ENCODE measurements at places on chromosomes 7 and 10. TPM values are rescaled to one million over a fixed set of nuclear protein-coding genes. Genes with fewer than 3 reads are reported as not detected.

GRCh38 chr7:20785157-20786048, 1.3 kb downstream of the SP8 start:
- no peak for DNase-seq

DNA sequence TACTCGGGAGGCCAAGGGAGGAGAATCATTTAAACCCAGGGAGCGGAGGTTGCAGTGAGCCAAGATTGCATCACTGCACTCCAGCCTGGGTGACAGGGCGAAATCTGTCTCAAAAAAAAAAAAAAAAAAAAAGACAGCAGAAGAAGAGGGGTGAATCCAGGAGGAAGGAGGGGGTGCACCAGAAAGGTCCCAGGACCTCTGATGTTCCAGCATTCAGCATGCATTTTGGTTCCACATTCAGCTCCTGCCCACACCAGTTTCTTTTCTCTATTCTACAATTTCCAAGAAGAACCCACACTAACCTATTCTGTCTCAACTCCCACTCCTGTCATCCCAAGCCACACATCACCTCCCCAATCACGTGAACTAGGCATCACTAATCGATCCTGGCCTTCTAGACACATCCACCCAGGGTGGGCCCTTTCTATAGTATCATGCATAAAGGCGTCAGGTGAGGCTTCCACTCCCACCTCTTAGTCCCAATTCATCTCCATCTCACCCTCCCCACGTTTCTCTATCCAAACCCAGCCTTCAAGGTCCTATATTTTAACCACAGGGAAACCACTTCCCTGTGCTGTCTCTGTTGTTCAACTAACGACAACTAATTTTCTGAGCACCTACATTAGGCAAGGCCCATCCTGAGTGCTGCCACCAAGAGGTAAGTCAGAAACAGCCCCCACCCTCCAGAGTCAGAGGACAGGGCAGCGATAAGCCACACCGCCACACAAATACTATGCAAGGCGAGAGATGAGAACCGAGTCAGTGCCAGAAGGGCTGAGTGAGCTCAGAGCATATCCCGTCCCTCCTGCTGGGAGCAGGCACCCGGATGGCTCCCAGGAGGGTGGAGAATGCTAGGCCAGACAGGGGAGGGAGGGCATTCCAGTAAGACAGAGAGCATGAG, 2.2 kb downstream of the ANXA11 start:
- no peak for DNase-seq

DNA sequence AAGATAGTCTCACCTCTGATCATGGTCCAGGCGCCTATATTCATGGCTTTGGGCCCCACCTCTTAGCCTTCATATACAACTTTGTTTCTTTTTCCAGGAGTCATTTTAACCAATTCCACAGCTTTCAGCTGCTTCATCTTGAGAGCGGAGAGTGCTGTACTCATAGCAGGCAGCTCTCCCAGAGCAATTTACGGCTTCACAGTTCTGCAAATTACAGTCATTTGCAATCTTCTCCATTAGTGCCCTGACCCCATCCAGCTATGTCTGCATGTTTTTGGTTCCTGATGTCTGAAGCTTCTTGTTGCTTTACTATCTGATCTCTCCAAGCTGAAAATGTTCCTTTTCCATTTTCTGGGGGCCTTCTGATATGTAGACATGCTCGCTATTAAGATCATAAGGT, 18.0 kb upstream of the MEST start:
- DNase-seq: no peak

AOAH gene
- total RNA-seq: 7.5 TPM

DNA sequence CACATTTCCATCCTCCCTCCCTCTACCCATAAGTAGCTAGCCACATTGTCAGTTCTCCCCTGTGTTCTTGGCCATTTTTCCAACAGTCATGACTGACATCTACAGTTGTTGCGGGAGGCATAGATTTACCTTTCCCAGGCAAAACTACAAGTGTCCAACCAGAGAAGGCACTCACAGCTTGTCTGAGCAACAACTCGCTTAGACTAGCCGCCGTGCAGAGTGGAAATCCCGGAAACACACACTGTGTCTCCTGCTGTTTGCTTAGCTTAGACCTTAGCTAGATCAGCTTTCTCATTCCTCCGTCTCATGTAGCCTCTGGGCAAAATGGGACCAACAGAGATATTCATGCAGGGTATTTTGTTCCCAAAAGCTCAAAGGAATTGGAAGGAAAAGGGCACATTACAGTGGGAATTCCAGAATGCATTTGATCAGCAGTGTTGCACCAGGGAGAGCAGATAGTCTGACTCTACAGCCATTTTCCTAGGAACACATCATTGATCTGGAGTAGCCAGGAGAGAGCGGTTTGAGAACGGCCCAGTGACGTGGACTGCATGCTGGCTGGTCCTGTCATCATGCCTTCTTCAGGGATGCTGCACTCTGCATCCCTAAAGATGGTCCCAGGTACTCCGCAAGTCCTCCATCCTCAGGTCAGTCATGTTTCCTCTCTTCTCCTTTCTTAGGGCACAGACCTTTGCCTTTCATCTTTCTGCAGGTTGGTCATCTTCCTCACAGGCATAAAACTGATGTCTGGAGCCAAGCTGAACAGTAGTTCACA, 89.4 kb downstream of the C10orf90 start:
- no peak for DNase-seq

DNA sequence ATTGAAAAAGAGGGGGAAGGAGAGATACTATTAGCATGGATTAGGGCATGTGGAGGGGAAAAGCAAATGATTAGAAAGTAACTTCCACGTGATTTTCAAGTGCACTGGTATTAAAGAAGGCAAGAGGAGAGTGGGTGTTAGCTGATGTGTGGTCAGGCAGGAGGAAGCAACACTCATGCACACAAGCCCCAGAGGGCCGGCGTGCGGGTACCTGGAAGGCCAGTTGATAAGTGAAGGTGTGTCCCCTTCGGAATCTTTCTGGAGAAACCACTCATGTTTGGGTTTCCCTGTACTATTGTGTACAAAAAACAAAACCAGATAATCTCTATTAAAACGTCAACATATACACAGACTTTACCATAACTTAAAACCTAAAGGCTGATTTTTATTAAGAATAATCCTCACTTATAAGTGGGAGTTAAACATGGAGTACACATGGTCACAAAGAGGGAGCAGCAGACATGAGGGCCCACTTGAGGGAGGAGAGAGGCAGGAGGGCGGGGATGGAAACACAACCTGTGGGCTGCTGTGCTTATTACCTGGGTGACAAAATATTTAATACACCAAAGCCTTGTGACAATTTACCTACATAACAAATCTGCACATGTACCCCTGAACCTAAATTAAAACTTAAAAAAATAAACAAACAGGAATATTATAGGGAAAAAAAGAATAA, 98.9 kb downstream of the SVIL start:
- DNase-seq: no peak

DNA sequence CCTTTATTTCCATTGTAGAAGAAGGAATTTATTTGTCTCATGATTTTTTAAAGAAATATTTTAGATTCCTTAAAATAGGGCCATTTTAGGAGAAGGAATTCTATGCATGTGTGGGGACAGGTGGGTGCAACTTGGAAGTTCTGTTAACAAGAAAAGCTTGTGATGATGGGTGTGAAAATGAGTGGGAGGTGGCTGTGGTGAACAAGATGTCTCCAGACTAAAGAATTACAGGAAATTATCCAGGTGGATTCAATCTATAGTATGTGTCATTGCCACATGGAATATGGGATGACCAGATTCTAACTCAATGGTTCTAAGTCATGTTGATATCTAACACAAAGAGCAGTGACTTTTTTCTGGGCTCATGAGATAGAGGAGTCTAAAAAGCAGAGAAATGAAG, 229.6 kb upstream of the IGFBP3 start:
- no peak for DNase-seq

DNA sequence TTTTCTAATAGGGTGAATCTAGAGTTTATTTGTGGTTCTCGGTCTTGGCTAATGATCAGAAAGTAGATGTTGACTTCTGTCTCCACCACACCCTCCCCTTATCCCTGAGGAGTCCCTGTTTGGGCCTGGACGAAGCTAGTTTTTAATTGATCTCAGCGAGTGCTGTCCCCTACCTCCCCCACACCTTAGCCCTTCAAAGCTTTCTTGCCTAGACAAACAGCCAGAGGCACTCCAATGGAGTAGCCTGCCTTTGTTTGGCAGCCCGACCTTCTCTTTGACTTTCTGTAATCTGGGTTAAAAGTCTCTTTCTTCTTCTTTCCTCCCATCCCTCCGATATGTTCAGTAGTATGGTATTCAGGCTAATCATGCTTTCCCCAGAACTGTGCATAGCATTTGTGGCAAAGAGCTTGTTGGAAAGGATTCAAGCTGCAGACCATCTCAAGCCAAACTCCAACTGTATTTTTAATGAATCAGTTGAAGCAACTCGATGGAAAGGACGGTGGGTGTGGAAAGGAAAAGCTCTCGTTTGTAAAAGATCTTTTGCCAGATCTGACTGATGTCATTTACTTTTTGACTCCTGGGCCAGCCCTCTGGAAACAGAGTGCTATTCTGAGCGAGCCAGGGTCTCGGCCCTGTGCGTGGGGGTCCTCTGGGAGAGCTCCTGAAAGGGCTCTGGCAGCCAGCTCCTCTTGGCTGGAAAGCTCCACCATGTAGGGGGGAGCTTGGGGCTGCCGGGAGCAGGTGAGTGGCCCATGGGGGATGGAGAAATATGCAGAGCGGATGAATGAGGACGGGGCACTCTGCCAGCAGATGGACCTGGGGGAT, 4.5 kb downstream of the FAM180A start:
- no peak for DNase-seq

DNA sequence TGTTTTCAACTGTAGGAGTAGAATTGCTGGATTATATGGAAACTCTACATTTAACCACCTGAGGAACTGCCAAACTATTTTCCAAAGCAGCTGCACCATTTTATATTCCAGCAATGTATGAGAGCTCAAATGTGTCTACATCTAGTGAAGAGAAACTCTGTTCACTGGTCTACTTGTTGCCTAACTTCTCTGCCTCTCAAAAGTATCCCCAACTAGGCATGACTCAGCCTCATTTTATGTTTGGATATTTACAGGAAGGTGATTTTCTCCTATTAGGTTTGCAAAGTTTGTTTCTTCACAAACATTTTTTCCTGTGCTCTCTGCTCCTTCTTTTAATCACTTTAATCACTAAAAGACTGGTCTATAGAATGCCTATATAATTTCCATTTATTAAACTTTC, 37.1 kb upstream of the SRI start:
- no peak for DNase-seq

RGS10 gene
- 27.3 TPM for total RNA-seq

DNA sequence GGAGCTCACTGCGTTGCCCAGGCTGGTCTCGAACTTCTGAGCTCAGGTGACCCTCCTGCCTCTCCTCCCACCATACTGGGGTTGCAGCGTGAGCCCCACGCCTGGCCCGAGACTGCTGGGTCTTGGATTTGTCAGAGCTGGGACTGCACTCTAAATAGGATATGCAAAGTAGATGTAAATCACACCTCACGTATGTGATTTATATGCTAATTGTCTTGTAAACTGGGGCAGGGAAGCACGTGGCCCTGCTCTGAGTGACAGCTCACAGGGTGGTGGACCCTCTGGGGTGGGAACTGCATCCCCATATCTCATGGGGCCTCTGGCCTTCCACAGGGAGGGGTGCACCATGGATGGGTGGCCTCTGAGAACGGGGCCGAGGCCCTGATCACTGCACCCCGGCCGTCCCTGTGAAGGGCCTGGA, 34.1 kb downstream of the GET4 start:
- DNase-seq: no peak

GRCh38 chr7:154200241-154200640, 148.0 kb downstream of the DPP6 start:
- DNase-seq: no peak

GRCh38 chr10:86888585-86889381, 68.6 kb downstream of the MMRN2 start:
- DNase-seq: no peak

DNA sequence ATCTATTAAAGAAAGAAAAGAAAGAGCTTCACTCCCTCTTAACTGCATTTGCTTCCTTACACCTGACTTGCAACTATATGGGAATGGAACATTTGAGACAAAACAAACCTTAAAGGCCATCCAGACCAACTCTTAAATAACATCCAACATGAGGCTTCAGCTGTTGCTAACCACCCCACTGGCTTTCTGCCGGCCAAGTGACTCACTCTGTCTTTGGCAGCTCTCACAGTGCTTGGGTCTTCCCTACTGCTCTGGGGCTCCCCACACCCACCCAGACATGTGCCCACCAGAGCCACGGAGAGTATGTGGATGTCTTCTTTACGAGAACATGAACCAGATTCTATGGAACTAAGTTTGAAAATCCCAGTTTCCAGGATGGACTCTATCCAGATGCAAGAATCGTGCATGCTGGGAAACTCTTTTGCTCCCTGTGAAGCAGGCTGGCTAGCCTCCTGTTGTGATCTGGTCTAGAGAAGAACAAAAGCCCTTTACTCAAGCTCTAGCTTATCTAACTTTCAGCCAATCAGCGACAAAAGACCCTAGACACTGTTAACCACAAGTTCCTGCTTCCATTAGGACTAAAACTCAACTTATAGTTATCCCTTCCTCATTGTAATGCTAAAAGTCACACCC, 245.7 kb downstream of the TCERG1L start:
- no peak for DNase-seq

- no peak for DNase-seq
Measured at GRCh38 chr7:16661924-16662323, 15.9 kb downstream of the BZW2 start.

DNA sequence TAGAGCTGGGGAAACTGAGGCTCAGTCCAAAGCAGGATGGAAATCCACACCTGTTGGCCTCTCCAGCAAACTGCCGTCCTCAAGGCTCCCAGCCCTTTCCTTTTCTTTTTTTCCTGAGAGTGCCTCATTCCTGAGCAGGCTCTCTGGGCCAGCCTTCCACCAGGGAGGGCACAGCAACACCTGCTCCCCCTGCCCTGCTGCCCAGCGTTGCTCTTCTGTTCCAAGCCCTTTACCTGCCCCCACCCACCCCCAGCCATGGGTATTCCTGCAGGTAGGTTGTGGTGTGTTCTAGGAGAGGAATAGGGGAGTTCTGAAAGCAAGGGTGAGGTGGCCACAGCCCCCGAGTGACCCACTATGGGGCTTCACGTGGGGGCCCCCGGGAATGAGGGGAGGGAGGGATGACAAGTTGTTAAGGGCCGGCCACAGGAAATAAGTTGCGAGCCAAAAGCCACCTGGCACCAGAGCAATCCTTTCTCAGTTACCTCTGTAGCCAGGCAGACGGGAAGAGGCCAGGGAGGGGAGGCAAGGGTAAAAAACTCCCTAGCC, 19.3 kb downstream of the VSIR start:
- DNase-seq: no peak

DNA sequence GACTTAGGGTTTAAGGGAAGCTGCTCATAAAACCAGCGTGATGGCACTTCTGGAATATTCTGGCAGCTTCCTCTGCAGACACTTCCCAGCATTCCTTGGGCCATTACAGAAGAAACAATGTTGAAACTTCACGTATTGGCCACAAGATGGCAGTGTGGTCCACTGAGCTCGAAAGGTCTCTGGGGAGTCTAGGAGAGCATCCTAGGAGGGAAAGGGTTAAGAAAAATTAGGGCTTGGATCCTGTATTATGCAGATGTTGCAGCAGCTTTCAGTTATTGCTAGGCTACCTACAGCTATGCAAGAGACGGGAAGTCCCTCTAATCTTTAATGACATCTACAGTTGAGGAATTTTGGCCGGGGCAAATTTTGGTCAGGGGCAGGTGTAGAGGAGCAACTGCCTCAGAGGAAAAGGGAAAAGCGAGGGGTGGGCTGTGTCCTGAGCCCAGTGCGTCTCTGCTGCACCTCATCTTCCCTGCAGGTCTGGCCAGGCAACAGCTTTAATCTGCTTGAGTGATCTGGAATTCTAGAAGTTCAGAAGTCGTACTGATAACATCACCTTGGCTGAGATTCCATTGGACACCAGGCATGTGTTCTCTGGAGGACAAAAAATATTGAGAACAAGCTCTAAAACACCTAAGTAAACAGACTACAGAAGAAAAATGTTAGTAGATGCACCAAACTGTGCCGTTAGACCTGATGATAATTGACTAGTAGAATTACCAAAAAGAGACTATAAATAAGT, 220.8 kb upstream of the PRSS58 start:
- no peak for DNase-seq

Data from tibial nerve (tissue), 4 donors.